ENCODE measurements at places on chromosomes 6 and 20.

- no peak for DNase-seq
Measured at GRCh38 chr6:42307141-42307470, 89.4 kb upstream of the MRPS10 start.

DNA sequence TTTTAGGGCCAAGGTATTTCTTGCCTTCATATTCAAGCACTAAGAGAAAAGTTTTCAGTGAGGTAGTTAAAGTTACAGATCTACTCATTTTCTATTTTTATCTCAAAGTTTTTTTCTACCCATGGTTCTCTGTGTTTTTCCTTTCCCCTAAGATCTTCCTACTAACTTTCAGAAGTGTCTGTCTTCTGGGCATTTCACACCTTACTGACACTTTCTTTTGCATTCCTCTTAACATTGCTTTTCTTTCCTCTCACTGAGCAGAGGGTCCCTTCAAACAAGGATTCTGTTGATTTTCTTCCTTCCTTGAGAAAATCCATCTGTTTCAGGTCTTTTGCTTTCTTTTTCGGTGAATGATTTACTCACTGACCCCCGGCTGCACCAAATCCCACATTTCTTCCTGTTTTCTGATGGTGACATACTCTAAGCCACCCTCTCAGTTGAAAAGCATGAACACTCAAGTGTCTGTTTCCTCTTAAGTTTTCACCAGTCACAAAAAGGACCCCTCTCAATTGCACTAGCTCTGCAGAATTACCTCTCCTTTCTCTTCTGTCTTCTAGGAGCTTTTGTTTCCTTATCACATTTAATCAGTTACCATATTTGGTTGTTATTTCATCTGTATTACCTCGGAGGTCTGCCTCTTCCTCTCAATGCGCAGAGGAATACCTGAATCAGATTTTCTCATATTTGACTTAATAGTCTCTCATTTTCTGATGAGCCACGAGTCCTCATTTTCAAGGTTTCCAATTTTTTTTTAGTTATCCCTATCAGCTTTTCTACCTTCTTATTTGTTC is 73.5 kb upstream of the RNF217 start:
- no peak for DNase-seq

DNA sequence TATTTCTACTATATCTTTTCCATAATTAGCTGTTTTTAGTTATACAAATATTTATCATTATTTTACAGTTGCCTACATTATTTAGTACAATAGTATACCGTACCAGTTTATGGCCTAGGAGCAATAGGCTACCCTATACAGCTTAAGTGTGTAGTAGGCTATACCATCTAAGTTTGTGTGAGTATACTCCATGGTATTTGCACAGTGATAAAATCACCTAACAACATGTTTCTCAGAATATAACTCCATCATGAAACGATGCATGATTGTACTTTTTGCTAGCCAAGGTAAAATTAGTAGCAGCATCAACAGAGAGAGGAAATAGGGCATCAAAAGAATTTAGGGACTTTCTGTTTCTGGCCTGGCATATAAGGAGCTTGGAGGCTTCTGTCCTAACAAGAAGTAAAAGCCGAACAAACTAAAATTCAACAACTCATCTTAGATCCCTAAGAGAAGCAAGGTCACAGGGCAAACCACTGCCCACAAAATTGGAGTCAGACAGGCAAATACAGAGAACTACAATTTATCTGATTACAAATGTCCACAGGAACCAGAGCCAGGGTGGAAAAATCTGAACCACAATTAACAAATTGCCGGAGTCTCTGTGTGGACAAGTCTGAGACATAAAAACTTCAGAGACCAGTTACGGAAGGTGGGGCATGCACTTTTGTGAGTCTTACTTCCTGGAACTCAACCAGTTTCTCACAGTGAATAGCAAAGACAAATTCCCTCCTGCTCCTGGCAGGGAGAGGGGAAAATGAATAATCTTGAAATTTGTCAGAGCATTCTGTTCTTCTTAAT is 671.4 kb downstream of the RFPL4B start:
- no peak for DNase-seq

DNA sequence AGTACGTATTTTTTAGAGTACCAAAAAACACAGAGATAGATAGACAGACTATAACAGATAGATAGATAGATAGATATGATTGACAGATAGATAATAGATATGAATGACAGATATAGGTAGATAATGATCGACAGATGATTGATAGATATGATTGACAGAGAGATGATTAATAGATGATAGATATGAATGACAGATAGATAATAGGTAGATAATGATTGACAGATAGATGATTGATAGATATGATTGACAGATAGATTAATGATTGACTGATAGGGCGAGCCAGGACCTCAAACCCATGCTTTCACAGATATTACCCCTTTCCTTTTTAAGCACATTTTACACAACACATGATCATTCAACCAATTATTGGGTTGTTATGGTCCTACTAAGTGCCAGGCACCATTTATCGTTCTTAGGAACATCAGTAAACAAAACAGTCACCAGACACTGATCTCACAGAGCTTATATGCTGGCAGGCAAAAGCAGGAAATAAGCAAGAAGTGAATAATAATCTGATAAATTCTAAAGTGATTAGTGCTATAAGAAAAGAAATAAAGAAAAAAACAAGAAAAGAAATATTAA is 11.6 kb downstream of the MAFB start:
- DNase-seq, result no peak

GRCh38 chr6:84522135-84522549 is 242.3 kb downstream of the TBX18 start:
- DNase-seq, result no peak

DNA sequence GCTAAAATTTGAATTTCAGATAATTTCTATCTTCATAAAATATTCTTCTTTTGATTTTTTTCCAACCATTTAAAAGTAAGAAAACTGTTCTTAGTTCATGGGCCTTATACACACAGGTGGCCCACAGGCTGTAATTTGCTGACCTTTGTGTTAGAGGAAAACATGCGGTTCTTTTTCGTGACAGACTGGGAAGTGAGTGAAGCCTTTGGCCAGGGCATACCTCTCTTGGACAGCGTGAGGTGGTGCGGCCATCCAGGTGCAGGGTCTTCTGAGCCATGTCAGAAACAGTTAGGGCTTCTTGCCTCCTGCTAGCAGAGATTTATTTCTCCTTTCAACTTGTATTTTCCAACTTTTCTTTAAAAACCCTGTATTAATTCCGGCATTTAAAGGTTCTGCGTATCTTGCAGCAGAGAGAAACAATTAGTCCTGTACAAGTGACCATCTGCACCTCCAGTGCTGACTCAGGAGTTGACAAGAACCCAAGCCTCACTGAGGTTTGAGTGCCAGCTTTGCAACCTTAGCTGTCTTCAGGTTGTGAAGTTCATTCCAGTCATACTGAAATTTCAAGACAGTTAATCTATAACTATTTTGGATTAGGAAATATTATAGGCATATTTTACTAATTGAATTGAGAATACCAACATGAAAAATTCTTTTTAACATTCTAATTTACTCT is 177.8 kb downstream of the LY86 start:
- DNase-seq, result no peak

DNA sequence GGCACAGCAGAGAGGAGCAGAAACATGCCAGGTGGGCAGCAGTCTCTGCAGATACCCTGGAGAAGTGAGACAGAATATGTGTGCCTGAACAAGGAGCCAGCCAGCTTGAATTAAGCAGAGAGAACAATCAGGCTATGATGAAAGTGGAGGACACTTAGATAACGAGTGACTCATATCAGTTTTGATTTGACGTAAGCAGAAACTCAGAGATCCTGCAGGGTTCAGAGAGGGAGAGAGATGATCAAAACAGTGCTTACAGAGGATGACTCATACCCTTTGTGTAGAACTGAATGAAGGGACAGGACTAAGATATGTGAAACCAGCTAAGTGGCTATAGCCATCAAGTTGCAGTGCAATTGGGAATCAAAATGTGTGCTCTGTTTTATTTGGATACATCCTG is 300.7 kb downstream of the TENT5A start:
- no peak for DNase-seq

- DNase-seq, result no peak
Measured at GRCh38 chr20:33178726-33179125, 10.8 kb downstream of the BPIFA2 start.

DNA sequence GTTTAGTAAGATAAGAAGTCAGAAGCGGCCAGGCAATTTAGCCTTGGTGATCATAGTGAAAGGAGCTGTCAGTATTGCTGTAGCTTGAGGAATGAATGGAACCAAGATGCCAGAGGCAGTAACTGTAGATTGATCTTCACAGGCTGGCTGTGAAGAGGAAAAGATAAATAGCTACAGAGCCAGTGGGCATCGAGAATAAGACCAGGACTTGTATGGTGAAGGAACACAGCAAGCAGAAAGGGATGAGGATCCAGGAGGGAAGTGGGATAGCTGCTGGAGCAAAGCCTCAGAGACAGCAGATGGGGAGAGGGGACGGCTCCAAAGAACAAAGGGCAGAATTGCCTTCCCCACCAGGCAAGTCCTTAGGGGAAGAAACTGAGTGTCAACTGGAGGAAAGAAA is 294.4 kb upstream of the PLN start:
- no peak for DNase-seq

DNA sequence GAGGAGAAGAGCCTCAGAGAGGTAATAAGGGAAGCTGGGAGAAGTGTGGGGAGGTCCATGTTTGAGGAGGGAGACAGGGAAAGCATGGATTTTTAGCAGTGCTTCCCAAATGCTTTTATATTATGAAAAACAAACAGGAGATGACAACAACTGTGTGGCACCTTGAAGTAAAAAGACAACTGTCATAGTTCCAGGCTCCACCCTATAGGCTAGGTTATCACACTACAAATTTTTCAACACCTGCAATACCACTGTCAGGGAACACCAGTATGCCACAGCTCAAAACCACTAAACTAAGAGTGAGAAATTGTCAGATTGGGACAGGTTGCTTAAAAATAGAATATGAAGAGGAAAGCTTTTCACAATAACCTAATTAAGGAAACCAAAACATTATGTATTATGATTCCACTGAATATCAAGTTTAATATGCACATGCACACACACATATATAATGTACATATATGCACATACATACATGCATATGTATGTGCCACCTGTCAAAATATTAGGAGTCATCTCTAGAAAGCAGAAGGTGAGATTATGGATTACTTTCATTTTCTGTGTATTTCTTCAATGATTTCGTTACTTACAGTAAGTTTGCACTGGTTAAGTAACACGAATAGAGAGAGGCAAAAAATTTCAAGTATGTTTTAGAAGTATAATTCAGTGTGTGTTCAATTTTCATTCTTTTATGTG is 261.2 kb downstream of the PTPRK start:
- no peak for DNase-seq

DNA sequence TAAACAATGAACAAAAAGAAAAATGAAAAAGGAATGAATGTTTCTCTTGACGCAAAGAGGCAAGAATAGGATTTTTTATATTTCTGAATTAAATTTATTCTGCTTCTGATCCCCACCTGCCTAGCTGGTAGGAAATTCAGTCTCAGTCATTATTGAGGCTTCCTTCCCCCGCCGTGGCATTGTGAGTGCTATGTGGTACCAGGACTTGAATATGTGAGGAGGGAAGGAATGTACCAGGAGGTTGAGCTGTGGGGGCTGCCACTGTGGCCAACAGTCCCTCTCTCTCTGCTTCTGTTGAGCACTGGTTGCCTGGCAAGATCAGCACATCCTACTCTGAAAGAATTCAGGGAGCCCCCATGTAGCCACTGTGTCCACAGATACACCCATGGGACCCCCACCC is 368.1 kb upstream of the JARID2 start:
- no peak for DNase-seq

DNA sequence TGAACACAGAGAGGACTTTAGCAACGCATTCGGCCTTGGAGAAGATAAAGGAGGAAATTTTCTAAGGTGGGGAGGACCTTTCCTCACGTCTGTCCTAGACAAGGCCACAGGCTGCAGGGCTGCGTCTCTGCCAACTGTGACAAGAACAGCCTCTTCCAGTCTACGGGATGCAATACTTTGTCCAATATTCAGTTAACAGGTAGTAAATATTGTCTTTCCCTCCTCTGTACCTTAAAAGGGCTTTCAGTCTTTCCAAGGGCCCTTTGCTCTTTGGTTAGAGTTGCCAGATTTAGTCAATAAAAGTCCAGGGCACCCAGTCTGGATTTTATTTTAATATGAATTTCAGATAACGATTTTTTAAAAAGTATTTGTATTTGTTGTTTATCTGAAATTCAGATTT is 78.2 kb downstream of the ELOVL4 start:
- DNase-seq, result no peak

GRCh38 chr6:24547243-24547642 is 52.5 kb downstream of the ALDH5A1 start:
- DNase-seq, result no peak

DNA sequence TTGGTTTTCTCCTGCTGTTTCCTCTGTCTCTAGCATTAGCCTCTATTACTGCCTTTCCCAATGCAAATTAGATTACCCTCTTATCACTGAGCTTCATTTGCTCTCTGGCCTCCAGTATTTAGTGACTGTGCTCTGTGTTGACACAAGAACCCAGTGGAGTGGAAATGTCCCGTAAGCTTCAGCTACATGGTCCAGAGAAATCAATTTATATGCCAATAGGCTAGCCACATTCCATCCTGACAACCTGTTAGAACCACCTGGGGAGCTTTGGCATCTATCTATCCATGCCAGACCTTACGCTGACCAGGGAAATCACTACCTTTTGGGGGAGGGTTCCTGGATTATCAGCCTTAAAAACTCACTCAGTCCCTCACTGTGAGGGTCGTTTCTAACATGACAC is 459.6 kb downstream of the UTRN start:
- DNase-seq, result no peak

DNA sequence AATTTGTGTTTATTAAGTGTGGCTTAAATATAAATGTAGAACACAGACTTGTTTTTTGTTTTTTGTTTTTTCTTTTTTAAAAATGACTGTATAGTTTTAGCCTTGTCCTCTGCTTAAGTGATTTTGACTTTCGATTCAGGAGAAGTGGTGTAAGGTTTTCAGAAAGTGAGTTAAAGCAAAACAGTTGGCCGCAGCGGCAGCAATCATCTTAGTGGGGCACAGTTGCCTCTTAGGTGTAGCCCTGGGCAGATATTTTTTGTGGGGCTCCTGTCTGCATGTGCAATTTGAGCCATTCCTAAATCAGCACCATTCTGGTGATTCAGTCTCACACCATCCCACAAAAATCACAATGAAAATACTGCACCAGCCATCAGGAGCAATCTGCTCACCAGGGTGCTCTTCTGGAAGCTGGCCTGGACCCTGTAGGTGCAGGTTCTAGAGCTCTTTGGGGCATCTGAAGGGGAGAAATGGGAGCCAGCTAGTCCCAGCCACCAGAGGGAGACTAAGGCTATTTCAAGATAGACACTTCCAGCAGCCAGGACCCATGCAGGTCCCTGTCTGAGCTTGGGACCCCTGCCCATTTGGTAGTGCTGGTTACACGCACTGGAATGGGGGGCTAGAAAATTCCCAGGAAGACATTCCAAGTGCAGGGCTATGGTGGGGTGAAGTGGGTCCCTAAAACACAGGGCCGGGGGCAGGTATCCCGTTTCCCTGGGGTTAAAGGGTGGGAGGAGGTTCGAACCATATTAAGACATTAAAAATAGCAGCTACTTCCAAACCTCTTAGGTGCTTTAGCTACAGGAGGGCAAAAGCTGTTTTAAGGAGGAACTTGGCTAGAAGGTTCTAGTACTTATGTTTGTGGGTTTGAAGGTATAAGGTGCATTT is 156.6 kb downstream of the NFATC2 start:
- DNase-seq, result no peak

All from stimulated activated CD8-positive, alpha-beta memory T cell treated with anti-CD3 and anti-CD28 coated beads, Interleukin-4, amount 100 ng/mL, for 1 hour (primary cell).